T-helper 22 cell (primary cell): ENCODE measurements at places on chromosomes 4 and X.

- no peak for DNase-seq
Observed at GRCh38 chr4:183872531-183872930, 32.6 kb upstream of the STOX2 start.

- DNase-seq: no peak
Observed at GRCh38 chrX:47687263-47687662, 28.3 kb upstream of the UXT start.

DNA sequence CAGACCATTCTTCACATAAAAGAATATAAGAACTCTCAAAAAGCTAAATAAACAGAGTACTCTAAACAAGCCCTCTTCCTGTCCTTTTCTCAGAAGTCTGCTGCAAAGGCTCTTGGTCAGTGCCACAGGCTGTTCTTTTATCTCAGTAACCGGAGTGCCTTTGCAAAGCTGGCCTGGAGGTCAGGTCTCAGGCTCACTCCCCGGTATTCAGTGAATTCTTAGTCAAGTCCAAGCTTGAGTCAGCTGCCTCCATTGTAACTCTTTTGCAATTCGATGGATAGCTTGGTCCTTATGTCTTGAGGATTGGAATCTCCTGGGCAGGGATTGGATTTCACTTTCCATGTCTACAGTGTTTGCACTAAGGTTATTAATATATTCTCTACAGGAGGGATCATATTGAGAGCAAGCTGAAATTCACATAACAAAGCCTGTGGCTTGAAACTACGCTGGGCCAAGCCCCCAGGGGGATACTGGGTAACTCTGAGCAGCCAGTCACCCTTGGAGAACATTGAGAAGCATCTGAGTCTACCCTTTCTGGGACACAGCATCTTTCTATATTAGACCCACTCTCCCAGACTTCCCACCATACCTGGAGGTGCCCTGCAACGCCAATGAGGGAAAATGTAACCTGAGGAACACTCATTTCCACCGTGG lies 10.0 kb upstream of the HS6ST2 start:
- DNase-seq: no peak

DNA sequence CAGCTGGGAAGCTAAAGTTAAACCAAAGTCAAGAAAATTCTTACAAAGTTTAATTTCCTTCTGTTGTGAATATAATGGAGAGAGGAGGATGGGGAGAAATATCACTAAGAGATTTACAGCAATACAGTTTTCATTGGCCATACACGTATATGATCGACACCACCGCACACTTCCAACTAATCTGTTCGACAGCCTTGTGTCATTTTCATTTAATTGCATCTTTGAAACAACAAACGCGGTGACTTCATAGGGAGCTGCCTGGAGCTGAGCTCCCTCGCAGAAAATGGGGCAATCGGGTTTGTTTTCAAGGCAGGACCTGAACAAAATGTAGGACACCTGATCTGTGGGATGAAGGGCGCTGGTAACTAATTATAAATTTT lies 1.3 kb downstream of the PTPN13 start:
- DNase-seq: no peak

DNA sequence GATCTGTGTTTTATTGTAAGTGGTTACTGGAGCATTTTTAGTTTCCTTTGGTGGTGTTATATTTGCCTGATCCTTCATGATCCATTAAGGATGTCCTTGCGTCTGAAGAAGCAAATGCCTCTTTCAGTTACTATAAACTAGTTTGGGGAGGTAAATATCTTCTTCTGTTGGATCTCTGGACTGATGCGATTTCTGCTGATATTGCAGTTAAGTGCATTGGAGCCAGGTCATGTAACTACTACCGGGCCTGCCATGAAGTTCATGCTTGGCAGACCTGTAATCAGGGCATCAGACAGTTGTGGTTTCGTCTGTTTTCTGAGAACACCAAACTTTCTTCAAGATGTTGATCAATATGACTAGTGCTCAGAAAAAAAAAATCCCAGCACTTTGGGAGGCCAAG lies 22.9 kb downstream of the ZNF718 start:
- DNase-seq: no peak

DNA sequence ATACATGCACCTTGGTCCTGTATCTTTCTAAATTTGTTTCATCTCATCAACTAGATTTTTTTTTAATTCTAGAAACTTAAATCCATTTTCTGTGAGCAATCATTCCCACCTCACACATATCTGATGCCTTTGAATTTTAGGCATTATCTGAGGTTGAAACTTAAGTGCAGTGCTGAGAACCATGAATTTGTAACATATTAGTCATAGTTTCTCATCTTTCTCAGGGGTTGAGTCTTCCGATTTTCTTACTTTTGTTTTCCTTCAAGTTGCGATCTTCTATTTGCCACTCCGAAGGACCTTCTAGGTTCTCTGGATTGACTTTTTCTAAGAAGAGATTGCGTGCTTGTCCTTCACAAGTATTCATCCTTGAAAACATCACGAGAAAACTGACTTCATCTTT lies 3.7 kb upstream of the NR0B1 start:
- no peak for DNase-seq

DNA sequence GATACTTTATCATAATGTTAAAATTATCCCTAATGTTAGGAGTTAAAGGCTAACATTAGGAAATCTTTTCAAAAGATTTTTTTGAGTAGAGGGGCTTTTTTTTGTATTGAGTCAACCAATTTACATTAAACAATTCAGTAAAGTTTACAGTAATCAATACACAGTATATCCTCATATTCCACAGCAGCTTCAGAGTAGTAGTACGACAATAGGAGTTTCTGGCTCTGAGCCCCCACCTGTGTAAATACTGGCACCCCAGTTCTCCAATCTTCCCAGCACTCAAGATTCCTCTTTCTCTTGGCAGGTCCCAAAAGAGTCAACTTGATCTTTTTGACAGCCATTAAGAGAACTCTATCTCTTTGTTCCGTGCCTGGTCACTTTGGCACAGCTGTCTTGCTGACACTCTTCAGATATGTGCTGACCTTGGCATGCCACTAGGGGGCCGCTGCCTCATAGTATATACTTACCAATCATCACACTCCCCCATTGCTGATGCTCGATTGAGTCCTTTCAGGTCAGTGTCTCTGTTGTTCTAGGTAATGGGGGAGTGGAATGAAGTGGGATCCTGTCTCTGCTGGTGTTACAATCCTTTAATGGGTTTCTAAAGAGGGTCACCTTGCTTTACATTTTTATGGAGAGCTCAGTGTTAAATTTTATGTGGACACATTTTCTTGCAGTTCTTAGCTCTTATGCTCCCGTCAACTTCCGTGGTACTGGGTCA lies 19.5 kb upstream of the CCNI start:
- peak; percentile 30 for DNase-seq
